ENCODE measurements at places on chromosomes 1 and 21.

GRCh38 chr1:64417803-64418202, 52.1 kb upstream of the CACHD1 start:
- no peak for DNase-seq

DNA sequence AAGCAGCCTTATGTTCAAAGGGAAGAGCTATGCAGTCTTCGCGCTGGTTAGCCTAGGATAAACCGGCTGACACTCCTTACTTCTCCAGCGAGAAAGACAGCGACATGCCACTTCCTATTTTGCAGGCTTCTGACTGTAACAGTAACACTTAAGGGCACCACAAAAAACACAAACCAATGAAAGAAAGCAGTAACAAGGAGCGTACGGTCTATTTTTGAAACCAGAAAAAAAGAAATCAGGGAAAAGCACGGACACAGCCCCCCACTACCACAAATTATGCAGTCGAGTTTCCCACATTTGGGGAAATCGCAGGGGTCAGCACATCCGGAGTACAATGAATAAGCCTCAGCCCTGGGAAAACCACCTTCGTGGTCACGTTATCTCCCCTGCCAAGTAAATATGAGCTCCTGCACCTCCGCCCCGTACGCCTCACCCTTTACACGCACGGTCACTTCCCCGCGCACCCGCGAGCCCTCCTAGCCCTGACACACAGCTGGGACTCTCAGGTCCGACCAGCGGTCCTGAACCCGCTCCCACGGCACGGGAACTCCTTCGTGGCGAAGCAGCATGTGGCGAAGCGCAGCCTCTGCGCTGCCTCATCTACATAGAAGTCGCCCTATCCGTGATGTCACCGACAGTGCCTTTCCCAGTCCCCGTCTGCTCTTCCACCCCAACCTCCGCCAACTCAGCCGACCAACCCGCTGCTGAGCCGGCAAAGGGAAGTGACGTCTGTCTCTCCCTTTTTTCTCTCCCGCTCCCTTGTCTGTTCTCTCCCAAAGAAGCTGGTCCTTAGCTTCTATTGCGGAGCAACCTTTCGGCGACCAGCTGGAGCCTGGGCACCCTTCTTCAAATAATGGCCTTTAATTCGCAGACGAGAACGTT, 40.9 kb upstream of the PPIAL4F start:
- DNase-seq, result peak; percentile 88

DNA sequence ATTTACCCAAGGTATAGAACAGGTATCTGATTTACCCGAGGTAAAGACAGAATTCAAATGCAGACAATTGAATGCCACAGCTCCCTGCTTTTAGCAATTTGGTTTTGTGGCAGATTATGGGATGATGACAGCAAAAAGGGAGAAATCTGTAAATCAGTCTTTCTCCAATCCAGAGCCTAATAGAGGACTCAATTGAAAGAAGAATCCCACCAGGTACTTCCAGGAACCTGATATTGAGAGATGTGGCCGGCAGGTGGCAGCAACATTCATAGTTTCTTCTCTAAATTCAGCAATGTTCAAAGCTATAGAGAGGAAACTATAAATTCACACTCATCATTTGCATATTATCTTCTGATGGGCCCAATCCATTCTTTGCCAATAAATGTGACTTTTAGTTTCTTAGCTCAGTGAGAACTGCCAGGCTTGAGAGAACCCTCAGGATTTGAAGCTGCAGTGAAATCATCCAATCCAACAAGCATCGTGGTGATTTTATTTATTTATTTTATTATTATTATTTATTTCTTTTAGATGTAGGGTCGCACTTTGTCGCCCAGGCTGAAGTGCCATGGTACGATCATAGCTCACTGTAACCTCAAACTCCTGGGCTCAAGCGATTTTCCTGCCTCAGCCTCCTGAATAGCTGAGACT, 9.8 kb upstream of the PHACTR4 start:
- DNase-seq, result peak; percentile 57

- DNase-seq, result no peak
These were observed 30.8 kb downstream of the CD2 start for GRCh38 chr1:116785006-116785405.

DNA sequence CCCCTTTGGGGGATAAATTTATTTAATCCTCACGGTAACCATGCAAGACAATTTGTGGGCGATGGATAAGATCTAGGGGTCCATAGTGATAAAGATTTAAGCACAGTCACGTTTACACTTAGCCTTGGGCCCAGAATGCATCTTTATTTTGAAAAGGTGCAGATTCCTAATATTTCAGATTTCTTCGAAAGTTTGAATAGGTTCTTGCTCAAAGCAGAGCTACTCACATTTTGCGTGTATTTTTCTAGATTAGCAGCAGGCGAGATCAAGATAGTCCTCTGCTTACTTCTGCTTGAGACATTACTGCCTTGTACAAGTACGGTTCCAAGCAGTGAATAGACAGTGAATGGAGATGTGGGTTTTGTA, 647 bp downstream of the TSEN15 start:
- peak; percentile 5 for DNase-seq

- DNase-seq, result no peak
These were observed 5.7 kb downstream of the IL23R start for GRCh38 chr1:67171978-67172377.

DNA sequence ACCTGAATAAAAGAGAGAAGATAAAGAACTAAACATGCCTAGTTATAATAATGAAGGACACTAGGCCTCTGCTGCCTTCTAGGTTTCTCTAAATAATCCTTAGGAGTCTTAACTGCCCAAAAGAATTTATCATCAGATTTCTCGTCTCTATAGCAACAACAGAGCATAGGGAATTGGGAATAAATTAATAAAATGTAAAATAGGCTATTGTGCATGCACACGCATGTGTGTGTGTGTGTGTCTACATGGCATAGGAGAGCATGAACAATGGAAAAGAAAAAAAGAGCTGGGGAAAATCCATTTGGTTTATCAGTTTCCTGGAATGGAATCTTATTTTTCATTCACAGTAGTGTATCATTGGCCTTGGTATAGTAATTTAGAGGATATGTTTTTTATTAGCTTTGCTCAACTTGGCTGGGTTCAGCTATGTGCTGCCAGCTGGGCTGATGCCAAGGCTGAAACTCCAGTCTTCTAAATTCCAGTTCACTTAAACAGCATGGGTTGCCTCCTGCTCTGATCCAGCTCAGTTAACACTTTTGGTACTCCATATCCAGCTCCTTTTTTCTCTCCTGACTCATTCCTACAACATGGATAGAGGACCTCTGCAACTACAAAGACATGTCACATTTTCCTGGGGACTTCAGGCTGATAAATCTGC, 80.6 kb upstream of the SLFNL1 start:
- DNase-seq, result peak; percentile 95

- DNase-seq, result peak; percentile 63
These were observed 20.8 kb upstream of the GBP1 start for GRCh38 chr1:89085781-89086180.

- DNase-seq, result no peak
These were observed 311.2 kb downstream of the PTPRC start for GRCh38 chr1:198950036-198950435.

- DNase-seq, result peak; percentile 49
These were observed 39.7 kb downstream of the RIPK4 start for GRCh38 chr21:41726970-41727783.

DNA sequence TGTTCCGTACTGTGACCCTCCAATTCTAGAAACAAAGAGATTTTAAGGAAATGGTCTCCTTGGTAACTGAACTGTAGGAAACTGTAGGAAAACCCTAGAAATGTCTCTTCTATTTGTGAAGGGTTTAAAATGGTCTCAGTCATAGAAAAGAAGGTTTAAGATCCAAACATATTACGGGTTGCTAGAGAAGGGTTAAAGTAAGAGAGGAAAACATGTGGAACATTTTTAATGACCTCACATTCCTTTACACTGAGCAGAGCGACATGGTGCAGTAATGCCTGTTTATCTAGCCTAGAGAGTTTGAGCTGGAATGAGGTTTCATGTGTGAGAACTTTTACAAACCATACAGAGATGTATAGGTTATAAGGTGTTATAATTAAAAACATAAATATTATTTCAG, 36.9 kb upstream of the C1orf105 start:
- DNase-seq, result peak; percentile 69

GRCh38 chr1:110035236-110035752, 870 bp downstream of the STRIP1 start:
- DNase-seq, result no peak

DNA sequence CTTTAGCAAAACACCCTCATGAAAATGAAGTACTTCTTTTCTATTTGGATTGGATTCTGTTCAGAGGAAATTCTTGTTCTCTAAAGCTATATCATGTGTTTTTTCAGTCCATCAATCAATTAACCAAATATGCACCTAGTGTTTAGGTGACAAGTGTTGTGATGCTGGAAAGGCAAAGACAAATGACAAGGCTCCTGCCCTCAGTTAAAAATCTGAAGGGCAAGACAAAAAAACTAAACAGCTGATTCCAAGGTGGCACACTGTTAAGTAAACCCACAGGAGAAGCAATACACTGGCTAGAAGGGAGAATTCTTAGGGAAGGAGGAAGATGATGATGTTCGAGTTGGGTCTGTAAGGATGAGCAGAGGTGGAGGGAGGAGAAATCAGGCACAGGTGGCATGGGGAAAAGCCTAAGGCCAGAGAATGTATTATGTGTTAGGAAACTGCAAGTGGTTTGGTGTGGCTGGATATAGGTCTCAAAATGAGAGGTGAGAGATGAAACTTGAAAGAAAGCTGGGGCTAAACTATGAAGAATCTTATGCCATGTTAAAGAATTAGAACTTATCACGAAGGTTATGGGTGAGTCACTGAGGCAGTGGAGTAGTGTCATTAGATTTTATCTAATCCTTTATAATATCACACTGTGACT, 51.8 kb upstream of the GFI1 start:
- DNase-seq, result peak; percentile 36

- no peak for DNase-seq
These were observed 121.0 kb upstream of the CXADR start for GRCh38 chr21:17391811-17392340.

DNA sequence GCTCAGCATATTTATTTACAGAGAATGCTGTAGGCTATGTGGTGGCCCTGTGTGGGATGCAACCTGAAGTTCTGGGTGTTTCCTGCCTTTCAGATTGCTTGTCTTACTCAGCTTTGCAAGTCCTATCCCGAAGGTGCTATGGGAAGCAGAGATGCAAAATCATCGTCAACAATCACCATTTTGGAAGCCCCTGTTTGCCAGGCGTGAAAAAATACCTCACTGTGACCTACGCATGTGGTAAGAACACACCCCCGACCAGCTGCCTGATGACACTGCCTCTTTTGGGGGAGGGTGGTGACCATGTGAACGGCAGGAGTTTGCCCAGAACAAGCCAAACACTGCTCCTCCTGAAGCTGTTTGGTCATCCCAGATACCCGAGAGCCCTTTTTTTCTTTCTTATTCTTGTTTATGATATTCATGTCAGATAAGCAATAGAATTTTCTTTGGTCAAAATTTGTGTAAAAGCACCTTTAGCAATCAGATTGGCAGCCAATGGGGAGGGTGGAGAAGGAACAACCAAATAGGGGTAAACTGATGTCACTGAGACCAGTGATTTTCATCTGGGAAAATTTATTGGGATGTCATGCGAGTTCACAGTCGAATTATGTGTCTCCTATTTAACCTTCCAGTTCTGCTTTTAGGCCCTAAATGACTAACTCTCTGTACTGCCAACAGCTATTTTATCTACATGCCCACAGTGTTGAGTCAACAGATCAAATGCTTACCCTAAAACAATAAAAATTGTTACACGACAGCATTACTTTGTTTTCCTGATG, 82.6 kb downstream of the EVA1C start:
- DNase-seq, result peak; percentile 72

GRCh38 chr21:25733859-25734653, 648 bp downstream of the ATP5PF start:
- DNase-seq, result peak; percentile 64

GRCh38 chr1:39642796-39643195, 3.4 kb upstream of the HEYL start:
- DNase-seq, result no peak

All from amniotic epithelial cell (primary cell).